ENCODE measurements at places on chromosomes 12 and 14.
A peak's percentile ranks its signal among the peaks of the same experiment; 100 is the strongest.

- DNase-seq: no peak
Observed at GRCh38 chr14:20372796-20373195, 29.4 kb downstream of the PARP2 start.

DNA sequence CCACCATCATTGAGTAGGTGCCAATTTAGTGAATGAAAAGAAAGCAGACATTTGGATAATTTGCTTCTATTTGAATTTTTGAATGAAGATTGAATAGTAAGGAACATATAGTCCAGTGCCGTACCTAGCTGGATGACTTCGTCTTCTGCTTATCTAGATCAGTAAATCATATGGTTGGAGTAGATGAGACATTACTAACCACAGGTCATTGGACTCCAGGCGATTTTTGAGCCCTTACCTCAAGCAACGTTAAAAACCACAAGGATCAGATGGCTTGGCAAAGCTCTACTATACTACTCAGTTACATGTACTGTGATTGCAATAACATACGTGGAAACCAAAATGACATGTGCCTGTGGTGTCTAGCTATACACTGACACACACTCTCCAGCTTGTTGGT lies 1.7 kb upstream of the SPATS2 start:
- no peak for DNase-seq

GRCh38 chr12:32727237-32727636 lies 28.5 kb downstream of the YARS2 start:
- DNase-seq: no peak

- DNase-seq: peak; percentile 13
Observed at GRCh38 chr14:89166633-89167032, 250.4 kb downstream of the FOXN3 start.

GRCh38 chr12:18135509-18135908 lies 45.5 kb upstream of the RERGL start:
- no peak for DNase-seq

DNA sequence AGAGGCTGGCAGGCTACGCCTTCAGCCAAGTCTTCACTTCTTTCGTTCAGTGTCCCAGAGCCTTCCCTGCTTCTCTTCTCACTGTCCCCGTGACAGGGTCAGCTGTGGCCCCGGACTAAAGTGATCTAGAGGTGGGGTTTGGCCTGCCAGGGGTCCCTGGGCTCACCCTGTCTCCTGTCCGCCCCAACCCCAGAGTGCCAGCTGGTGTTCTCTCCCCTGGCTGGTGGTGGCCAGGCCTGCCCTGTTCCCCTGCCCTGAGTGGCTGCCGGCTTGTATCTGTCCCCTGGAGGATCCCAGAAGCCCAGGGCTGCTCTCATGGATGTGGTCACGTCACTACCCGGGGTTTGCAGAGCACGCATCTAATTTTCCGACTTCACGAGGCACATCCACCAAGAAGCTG lies 297.4 kb downstream of the GLT1D1 start:
- DNase-seq: no peak

DNA sequence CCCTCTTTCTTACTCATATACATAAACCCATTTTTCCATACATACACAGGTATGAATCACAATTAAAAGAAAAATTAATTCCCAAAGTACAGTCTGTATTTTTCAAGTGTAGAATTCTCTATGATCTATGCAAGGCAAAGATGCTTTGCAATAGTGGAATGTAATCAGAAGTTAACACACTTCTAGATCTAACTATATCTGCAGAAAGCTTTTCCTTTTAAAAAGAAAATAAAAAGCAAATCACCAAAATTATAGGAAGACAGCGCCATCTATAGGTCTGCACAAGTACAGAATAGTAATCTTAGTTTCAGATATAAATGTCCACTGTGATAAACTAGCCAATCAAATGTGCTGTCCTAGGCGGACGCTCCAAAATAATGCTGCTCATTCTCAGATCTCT lies 22.0 kb downstream of the SLC25A21 start:
- peak; percentile 54 for DNase-seq

GRCh38 chr14:76720382-76720813 lies 40.9 kb upstream of the VASH1 start:
- DNase-seq: peak; percentile 67

DNA sequence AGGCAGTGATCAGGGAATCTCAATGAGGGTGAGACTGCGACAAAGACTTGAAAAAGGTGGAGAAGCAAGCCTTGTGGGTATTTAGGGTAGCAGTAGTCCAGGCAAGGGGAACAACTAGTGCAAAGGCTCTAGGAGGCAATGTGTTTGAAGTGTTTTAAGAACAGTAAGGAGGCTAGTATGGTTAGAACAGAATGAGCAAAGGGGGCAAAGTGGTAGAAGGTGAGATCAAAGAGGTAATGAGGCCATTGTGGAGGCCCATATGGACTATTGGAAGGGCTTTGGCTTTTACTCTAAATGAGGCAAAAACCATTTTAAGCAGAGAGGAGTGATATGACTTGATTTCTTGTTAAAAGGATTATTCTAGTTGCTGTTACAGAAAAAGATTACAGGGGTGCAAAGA lies 16.8 kb downstream of the HIF1A start:
- no peak for DNase-seq

DNA sequence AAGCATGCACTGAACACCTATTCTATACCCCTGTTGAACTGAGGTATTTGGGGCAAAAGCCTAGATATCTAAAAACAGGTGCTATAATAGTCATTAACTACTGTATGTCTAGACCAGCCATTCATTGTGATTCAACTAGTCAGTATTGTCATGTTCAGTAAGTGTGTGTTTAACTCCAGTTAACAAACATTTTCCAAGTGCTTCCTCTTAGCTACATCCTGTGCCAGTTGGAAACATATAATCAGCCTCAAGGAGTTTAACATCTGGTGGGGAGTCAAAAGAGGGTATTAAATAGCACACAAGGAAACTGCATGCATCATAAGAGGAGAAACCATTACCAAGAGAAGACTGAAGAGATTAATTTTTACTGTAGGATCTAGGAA lies 20.4 kb downstream of the TMTC1 start:
- DNase-seq: no peak

DNA sequence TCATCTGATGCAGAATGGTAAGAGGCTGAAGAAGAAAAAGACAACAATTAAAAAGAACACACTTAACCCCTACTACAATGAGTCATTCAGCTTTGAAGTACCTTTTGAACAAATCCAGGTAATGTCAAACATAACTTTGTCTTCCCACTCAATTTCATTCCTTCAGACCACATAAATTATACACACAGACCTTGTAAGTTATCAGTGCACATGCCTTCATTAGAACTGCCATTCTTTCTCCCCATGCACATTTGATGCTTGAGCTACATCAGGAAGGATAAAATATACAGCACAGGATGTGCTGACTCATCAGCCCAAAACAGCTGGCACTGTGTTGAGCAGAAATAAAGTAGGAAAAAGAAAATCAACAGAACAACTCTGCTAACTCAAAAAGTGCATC lies 246.7 kb downstream of the PAWR start:
- no peak for DNase-seq

GRCh38 chr12:22413592-22413991 lies 79.1 kb upstream of the ST8SIA1 start:
- no peak for DNase-seq

GRCh38 chr12:43836475-43836989 lies 651 bp downstream of the TMEM117 start:
- DNase-seq: peak; percentile 54

- no peak for DNase-seq
Observed at GRCh38 chr14:25006961-25007795, 42.8 kb downstream of the STXBP6 start.

GRCh38 chr14:21536418-21537089 lies 10.4 kb upstream of the SALL2 start:
- no peak for DNase-seq

DNA sequence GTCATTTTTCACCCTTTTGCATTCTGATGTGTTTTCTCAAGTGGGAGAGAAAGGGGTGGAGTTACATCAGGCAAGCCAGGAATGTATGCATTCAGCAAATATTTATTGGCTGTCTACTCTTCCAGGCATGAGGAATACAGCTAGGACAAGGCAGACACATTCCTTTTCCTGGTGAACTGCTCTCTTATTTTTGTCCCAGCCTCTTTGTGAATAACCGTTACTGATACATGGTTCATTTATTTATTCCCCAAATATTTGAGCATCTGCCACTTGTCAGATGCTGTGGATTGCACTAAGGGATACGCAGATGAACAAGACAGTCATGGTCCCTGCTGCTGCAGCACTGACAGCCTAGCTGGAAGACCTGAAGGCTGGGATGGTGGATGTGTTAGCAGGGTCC lies 6.1 kb downstream of the PELI2 start:
- DNase-seq: no peak

GRCh38 chr12:28776220-28776619 lies 372.9 kb upstream of the FAR2 start:
- no peak for DNase-seq

DNA sequence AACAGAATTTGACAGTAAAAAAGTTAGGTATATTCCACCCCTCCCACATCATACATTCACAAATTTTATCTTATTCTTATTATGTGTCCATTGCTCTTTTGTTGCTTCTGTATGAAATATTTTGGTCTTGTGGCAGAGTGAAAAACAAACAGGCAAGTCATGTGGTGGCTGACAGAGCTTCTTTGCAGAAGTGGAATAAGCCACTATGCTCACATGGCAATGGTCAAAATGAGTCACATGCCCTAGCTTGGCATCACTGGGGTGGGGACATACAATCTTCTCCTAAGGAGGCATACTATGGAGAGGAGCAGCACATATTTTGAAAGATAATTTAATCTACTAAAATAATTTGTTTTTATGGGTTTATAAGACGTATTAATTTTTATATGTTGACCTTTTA lies 27.7 kb upstream of the CMA1 start:
- DNase-seq: peak; percentile 58

DNA sequence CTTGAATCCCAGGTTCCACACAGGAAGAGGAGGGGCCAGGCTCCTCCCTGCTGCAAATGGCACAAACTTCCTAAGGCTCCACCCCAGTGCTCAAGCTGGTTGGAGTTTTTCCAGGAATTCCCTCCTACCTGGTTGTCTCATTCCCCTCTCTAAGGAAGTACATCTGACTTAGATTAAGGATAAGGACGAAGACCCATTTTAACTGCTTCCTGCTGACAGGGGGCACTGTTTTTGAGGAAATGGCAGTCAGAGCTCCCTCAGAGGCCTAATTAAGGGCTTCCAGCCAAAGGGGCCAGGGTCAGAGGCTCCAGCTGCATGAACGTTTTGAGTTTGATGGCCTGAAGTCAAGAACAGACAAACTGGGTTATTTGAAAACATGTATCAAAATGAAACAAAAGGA lies 1084.7 kb downstream of the SLC6A15 start:
- DNase-seq: no peak

- no peak for DNase-seq
Observed at GRCh38 chr12:12616512-12617310, 5.0 kb downstream of the CREBL2 start.

DNA sequence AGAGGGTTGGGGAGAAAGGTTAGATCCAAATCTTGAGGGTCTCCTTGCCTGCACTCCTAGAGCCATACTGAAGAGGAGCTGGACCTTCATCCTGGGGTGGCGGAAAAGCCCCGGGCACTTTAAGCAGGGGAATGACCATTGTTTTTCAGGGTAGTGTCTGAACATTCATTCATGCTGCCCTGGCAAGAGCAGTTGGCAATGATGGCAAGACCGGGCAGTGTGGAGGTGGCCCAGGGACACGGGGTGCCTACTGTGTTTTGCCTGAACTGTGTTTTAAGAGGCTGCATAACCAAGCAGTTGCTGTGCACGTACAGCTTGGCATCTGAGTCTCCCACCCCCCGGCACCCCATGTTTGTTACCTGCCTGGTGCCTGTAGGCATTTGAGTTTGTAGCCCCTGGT lies 14.7 kb downstream of the TPCN1 start:
- no peak for DNase-seq

DNA sequence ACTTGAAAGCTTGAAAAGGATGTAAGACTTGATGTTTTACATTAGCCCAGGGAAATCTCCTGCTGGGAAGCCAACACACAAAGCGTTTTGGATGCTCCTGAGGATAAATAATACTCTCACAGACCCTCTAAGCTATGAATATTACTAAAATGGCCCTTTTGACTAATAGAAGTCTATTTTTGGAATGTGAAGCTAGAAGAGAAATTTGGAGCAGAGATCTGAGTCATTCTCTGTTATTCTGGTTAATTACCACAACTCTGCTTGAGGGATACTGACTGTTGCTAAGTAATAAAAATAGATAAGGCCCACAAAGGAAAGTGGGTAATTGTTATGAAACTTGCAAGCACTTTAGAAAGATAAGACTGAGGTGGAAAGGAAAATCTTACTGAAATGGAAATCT lies 346.2 kb upstream of the STXBP6 start:
- DNase-seq: no peak

DNA sequence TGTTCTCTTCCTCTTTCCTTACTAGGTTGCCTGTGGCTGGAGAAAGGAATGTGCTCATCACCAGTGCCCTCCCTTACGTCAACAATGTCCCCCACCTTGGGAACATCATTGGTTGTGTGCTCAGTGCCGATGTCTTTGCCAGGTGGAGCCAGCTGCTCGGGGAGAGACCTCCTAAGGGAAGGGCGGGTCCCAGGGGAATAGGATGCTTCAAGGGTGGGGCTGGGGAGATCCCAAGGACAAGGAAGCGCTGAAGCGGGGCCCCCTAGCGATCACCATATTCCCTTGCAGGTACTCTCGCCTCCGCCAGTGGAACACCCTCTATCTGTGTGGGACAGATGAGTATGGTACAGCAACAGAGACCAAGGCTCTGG lies 10.2 kb downstream of the MARS1 start:
- no peak for DNase-seq

DNA sequence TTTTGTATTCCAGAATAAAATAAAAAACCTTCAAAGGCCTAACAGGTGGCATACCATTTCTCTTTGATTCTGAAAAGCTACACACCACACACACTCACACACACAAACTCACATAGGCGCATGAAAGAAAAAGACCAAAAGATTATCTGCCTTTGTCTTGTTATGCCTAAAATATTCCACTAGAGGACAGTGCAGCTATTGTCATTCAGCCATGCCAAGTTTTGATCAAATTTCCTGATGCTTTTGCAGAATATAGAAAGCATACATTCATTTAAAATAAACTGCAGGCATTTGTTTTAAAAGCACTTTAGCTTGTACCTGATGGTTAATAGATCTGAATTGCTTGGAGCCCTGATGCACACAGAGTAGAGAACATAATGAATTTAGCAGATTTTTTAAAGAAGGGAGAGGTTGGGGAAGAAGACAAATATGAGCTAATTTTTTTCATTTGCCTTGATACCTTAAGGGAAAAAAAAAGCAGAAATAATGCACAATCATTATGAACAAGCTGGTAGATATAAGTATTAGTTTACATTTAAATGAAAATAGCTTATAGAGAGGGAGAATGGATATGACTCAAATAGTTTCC lies 1766.9 kb upstream of the SEL1L start:
- DNase-seq: peak; percentile 34

- DNase-seq: no peak
Observed at GRCh38 chr14:89637581-89637980, 220.5 kb upstream of the FOXN3 start.

DNA sequence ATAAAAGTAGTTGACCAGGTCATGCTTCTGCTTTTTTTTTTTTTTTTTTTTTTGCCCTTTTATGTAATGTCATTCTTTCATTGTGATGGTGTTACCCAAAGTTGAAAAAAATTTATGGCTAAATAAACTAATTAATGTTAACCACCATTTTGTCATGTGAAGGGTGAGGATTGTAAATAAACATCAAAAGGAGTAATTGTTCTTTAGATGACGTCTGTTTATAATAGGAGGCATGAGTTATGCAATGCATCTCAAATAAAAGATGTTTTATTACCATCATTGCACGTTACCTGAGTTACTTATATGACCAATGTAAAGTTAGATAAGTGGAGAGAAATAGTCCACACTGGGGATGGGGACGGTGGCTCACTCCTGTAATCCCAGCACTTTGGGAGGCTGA lies 349.9 kb upstream of the PDE3A start:
- no peak for DNase-seq

All from suppressor macrophage (primary cell).